ENCODE measurements at places on chromosomes 1 and 21.

DNA sequence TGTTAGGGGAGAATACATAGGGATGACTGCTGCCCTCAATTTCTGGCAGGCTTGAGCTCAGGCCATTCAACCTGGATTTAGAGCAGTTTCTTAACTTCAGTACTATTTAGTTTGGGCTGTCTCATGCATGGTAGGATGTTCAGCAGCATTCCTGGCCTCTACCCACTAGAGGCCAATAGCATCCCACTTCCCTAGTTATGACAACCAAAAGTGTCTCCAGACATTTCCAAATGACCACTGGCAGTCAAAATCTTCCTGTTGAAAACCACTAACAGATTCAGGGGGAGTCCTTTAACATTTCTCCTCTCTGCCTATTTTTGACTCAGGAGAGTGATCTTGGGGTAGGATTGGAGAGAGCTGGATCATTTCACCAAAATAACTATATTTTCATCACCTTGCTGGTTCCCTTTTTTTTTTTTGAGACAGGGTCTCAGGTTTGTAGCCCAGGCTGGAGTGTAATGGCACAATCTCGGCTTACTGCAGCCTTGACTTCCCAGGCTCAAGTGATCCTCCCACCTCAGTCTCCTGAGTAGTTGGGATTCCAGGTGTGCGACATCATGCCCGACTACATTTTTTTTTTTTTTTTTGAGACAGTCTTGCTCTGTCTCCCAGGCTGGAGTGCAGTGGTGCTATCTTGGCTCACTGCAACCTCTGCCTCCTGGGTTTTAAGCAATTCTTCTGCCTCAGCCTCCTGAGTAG lies 8.7 kb downstream of the GNAT2 start:
- no peak for DNase-seq

- DNase-seq: no peak
Measured at GRCh38 chr1:36988741-36989193, 45.5 kb downstream of the GRIK3 start.

DNA sequence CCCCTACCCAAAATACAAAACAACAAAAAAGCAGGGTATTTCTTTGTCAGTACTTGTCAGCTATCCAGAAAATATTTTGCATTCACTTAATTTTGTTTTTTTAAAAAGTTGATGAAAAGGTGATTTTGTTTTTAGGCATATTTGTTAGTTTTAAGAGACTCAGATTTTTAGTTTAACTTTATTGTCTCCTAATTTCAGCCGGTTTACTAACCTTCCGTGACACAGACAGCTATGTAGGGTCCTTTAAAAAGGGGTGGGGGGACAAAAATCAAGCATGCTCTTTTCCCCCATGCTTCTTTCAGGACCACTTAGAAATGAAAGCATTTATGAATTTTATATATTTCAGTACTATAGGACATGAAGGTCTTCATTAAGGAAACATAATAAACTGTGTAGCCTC lies 1.6 kb downstream of the PBX1 start:
- no peak for DNase-seq

DNA sequence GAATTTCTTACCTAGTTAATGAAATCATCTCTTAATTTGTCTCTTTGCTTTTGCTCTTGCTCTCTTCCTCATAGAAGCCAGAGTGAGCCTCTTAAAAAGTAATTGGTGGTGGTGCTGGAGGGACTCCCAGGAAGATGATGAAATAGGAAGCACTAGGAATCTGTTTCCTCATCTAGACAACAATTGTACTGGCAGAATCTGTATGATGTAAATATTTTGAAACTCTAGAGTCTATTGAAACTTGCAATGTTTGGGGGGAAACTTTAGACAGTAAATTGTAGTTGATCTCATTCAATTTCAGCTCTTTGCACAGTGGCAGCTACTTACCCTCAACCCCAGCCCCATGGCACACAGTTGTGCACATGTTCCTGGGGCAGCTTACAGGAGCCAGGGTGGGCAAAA lies 10.6 kb downstream of the RGSL1 start:
- DNase-seq: no peak

DNA sequence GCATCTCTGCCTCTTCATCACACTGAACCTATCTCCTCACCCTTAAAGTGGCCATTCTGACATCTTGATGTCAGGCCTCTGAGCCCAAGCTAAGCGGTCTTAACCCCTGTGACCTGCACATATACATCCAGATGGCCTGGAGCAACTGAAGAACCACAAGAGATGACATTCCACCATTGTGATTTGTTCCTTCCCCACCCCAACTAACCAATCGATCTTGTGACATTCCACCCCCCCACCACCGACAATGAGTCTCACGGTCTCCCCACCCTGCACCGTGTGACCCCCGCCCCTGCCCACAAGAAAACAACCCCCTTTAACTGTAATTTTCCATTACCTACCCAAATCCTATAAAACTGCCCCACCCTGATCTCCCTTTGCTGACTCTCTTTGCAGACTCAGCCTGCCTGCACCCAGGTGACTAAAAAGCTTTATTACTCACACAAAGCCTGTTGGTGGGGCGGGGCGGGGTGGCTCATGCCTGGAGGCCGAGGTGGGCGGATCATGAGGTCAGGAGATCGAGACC lies 21.0 kb upstream of the PINK1 start:
- no peak for DNase-seq

GRCh38 chr1:46613661-46614603 lies 2.7 kb downstream of the MOB3C start:
- DNase-seq: peak; percentile 84

GRCh38 chr1:16262067-16262466 lies 25.1 kb upstream of the CPLANE2 start:
- no peak for DNase-seq

DNA sequence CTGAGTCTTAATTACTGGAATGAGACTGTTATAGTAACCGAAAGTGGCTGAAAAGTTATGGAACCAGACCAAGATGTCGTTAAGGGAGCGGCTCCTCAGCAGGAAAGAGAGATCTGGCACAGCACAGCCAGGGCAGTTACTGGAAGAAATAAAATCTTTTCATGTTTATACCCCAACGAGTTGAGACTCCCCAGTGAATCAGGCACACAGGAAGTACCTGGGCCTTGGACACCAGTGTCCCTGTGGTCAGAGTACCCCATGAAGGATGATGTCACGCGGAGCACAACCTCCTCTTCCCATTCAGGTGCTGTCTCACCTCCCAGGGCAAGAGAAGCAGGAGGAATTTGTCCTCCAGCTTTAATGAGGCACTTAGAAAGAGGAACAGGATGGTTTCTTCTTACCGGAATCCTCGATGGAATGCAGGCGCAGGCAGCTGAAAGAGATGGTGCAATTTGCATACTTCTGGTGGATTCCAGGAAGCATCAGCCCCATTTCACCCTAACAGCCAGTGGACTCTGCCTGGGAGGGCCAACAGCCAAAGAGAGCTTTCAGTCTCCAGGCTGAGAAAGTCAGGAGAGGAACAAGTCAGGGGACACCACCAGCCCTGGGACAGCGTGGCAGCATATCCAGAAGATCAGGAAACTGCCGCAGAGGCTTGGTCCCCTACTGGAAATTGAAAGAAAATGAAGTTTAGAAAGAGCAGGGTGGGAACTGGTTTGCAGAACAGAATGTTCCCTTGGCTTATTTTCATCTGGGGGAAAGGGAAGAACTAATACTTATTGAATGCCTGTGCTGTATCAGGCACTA lies 35.9 kb upstream of the CTTNBP2NL start:
- DNase-seq: no peak

DNA sequence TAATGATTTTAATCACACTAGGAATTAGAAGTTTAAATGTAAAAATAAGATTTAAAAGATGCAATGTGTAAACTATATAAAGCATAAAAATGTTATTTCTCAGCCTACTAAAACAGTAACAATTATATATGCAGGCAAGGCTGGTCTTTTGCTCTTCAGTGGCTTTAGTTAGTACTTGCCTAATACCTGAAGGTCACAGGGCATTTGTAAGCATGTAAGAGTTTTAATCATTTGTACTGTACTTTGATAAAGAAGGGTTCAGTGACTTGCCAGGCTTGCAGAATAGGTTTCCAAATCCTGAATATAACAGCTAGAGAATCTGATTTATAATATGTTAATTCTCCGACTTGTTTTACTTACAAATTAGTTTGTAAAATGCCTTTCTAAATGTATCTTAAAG lies 256.5 kb downstream of the GPR52 start:
- no peak for DNase-seq

DNA sequence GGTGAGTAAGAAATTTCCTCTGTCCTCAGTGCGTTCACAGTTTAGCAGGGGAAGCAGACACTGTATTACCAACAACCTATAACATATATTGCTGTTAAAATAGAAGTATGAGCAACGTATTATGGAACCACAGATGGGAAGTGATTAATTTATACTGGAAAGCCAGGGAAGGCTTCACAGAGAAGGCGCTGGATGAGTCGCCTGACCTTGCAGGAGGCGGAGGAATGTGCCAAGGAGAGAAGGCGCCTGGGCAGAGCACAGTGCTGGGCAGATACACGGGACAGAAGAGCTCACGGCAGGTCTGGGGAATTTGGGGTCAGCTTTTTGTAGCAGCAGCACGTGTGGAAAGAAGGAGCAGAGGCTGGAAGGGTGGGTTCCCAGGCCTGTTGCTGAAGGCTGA lies 116.3 kb downstream of the DHRS3 start:
- DNase-seq: no peak

DNA sequence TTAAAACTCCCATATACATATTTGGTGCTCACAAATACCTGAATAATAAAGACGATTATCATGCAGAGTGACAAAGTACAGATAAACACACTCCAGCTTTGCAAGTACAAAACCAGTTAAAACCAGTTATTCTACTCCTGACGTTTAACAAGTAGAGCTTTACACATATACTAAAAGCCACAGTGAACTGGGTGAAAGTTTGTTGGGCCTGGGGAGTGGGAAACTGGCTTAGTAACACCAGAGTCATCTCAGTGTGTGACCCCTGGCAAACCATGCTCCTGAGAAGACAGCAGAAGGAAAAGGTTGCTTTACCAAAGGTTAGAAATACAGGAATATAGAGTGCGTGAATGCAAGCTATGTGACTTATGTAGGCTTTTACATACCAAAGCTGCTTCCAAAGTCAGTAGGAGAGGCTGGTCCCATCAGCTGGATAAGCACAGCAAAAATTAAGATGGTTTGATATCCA lies 148.1 kb downstream of the NRIP1 start:
- DNase-seq: no peak

DNA sequence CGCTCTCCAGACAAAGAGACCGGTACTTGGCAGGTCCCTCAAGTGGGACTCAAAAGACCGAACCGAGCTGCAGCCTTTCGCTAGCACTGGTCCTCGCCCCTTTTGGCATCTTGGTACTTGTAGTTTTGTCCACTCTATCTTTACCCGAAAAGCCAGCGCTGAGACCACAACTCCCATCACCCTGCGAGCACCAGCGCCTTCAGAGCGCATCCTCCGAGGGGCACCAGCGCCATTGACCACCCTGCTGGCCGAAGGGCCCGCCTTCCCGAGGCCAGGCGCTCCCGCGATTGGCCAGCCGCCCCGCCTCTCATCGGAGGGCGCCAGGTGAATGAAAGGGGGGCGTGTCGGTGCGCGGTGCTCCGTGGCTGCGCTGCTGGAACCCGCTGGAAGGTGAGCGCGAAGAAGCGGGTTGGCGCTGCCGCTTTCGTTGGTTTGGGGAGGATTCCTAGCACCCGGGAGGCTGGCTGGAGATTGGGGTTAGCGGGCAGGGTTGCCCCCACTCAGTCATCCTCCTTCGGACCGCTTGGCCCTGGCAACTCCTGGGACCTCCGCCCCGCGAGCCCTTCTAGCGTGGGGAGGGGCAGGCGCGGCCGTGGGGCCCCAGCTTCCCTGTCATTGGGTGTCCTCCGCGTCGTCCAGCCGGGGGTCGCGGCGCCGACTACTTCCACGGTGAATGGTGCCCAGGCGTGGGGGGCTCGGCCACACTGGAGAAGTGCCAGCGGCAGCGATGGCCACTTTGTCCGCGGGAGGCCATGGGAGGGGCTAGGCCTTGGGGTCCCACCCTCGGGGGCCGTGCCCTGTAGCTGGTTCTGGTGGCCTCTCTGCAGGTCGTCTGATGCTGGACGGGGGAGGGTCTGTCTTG lies at the start of gene ZBTB8B:
Gene ZBTB8B (plus strand): TSS at position 357 of the 862 bp plus-strand sequence. CDS start 5,553 bp downstream, outside the sequence.
- DNase-seq: peak; percentile 88

DNA sequence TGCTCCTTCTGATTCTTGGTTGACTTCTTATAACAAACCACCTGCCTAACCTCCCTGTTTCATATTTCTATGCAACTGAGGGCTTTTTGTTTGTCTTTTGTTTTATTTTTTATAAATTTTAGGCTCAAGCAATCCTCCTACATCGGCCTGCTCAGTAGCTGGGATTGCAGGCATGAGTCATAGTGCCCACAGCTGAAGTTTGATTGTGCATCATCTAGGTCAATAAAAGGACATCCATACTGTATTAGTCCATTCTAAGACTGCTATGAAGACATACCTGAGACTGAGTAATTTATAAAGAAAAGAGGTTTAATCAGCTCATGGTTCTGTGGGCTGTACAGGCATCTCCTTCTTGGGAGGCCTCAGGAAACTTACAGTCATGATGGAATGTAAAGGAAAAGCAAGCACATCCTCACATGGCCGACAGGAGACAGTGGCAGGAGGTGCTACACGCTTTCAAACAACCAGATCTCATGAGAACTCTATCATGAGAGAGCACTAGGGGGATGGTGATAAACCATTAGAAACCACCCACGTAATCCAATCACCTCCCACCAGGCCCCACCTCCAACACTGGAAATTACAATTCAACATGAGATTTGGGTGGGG lies 285.0 kb downstream of the SIPA1L2 start:
- DNase-seq: no peak

DNA sequence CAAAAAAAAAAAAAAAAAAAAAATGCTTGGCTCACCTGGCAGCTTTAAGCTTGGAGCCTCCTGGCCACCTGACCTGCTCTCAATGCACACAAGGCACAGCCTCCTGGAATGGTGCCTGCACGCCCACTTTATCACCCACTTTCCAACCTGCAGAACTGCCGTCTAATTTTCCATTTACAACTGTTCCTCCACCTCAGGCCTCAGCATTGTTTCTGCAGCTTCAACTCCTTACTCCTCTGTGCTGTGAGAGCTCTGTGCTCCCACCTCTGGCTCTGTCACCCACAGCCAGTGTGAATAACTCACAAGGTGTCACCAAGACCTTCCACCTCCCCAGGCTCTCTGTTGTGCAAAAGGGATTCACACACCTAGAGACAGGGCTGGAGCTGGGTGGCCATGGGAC lies 38.7 kb upstream of the GPR157 start:
- DNase-seq: peak; percentile 58

DNA sequence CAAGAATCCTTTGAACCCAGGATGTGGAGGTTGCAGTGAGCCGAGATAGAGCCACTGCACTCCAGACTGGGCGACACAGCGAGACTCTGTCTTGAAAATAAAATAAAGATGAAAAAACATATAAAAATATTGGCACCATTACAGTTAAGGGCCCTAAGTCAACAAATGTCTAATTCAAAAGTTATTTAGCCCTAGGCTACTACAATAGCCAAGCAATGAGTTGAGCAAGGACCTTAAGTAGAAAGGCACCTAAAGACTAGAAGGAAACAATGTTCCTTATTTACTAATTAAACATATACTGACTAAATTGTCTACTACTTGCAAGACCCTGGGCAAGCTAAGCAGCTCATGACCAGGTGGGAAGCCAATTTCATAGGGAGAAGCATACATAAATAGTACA lies 4.1 kb downstream of the PIK3R3 start:
- DNase-seq: no peak

- no peak for DNase-seq
Measured at GRCh38 chr1:243505986-243506689, 250.3 kb downstream of the SDCCAG8 start.
